Liver (tissue), 10 donors: ENCODE measurements at places on chromosomes 12 and 14.

DNA sequence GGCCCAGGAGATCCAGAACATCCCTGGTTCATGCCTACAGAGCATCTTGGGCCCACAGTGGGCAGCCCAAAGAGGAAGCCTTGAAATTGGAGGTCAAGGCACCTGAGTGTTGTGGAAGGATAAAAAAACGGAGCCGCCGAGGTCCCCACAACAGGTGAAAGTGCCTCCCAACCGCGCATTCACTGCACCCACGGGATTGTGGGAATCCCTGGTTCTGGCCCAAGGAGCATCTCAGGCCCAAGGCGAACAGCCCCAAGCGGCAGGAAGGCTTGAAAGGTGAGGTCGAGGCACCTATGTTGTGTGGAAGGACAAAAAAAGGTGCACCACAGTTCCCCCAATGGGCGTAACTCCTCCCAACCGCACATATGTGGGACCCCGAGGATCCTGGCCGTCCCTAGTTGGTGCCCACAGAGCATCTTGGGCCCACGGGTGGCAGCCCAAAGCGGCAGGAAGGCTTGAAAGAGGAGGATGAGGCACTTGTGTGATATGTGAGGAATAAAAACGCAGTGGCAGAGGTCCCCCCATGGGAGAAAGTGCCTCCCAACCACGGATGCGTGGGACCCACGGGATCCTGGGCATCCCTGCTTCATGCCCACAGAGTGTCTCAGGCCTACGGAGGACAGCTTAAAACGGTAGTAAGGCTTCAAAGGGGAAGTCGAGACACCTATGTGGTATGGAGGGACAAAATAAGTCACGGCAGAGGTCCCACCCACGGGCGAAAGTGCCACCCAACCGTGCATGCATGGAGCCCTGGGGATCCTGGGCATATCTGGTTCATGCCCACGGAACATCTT, 583.9 kb downstream of the ALG10 start:
- no peaks in the 10 kb centered on the region for H3K27me3 ChIP-seq
- no peak overlapping the region for H3K4me3 ChIP-seq
- H3K36me3 ChIP-seq: no peaks in the 10 kb centered on the region
- no peaks in the 10 kb centered on the region for H3K4me1 ChIP-seq
- DNase-seq: no peak

GRCh38 chr12:26548227-26548626, 284.8 kb downstream of the ITPR2 start:
- no peak overlapping the region for H3K27ac ChIP-seq
- H3K27me3 ChIP-seq: no peaks in the 10 kb centered on the region
- no peak for DNase-seq
- H3K36me3 ChIP-seq: peaks cover 13% of the 10 kb centered on the region

DNA sequence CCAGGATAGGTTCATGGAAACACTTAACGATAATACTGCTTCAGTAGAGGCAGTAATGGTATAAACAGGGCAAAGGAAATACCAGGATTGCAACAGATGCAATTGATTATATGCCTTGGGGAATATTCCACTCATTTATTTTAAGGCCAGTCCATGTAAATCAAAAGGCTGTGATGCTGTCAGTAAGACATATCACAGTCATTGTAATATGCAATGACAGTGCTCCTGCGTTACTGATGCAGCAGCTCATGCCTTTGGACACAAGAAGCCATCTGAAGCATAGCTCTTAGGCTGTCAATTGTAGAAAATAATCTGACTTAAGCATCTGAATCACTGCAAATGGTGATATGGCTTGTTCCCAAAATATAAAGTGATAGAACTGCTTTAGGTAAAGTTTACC, 674.8 kb downstream of the TMTC2 start:
- H3K4me1 ChIP-seq: no peaks in the 10 kb centered on the region
- no peak overlapping the region for H3K27ac ChIP-seq
- DNase-seq: no peak
- H3K36me3 ChIP-seq: no peaks in the 10 kb centered on the region
- H3K27me3 ChIP-seq: no peaks in the 10 kb centered on the region

DNA sequence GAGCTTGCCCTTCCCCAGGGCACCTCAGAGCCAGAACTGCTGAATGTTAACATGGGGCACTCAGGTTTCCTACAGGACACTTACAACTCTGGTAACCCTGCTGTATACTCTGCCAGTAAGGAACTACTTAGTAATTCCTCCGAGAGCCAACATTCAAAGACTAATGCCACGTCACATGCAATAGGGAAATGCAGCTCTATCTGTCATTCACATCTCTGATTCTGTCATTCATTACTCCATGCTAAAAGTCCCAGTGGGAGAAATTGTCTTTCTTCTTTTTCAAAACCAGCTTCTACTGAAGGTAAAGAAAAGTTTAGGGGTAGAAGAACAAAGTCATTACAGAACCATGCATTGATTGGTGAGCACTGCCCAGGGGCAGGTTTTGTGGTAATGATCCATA, 189.2 kb downstream of the DAD1 start:
- H3K4me3 ChIP-seq: no peak overlapping the region
- no peaks in the 10 kb centered on the region for H3K4me1 ChIP-seq
- no peak for DNase-seq
- no peak overlapping the region for H3K27ac ChIP-seq

DNA sequence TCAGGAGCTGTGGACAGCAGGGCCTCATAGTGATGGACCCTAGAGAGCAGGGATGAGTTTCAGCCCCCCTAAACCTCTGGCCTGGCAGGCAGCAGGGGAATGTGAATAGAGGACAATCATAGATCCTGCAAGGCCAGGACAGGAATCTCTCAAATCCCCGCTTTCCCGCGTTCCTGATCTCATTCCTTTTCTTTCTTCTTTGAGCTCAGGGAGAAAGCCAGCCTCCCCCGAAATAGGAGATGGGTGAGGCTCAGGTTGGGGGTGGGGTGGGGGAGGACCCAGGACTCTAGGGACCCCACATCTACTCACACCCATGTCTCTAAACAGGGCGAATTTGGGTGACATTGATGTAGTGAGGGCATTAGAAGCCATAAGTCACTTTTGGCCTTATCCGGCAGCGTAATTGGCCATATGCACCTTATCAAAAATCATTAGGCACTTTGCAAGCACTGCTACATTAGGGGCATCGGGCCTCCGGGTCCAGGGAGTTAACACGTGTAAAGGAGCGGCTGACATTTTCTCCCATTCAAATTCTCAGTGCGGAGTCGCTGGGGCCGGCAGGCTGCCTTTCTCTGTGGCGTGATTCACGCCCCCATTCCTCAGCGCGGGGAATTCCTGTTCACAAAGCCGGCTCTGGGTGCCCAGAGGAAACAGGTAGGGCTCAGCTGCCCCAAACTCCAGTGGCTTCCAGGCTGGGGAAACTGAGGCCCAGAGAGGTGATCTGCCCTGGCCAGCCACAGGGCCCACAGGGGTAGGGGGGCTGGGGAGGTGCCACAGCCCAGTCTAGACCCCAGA, 1.5 kb downstream of the LHX5 start:
- peaks cover 20% of the 10 kb centered on the region for H3K4me1 ChIP-seq
- H3K4me3 ChIP-seq: no peak overlapping the region
- peaks cover 52% of the 10 kb centered on the region for H3K27me3 ChIP-seq
- DNase-seq: no peak

DNA sequence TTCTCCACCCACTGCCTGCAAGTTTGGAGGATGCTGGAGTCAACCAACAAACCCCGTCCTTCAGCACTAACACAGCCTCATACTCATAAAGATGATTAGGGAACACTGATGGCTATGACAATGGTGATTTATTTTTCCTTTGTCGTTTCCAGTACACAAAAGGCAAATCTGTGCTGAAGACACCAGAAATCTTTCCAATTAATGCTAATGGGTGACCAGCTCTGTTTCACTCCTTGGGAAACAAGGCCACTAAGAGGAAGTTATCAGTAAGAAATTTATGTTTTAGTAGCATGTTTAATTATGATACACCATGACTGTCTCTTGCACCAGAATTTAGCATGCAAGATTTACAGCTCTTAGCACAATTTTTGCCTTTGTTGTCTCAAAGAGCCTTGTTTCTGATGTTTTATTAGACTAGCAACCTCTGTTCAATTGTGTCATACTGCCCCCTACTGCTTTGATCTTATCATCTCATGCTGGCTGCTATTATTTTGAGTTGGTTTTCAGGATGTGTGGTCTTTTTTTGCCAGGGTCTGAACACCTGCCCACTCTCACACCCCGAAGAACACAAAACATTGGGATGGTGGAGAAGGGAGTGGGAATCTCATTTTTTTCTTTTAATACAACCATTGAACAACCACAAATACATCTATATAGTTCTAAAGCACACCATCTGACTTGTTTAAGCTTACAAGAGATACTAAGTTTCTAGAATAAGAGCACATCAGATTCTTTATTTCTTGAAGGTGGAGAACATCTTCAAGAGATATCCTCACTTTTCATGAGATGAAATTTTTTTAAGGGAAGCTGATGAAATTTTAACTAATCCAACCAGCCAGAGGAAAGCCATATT, 160.9 kb downstream of the SPTSSA start:
- no peak for DNase-seq
- no peaks in the 10 kb centered on the region for H3K27me3 ChIP-seq
- no peak overlapping the region for H3K27ac ChIP-seq
- no peaks in the 10 kb centered on the region for H3K36me3 ChIP-seq
- no peak overlapping the region for H3K4me3 ChIP-seq
- no peaks in the 10 kb centered on the region for H3K4me1 ChIP-seq

- no peaks in the 10 kb centered on the region for H3K36me3 ChIP-seq
- H3K4me3 ChIP-seq: peak overlapping the region; percentile 52
- peaks cover 10% of the 10 kb centered on the region for H3K4me1 ChIP-seq
- no peak for DNase-seq
- H3K27me3 ChIP-seq: no peaks in the 10 kb centered on the region
Measured at GRCh38 chr12:125981610-125982253, 916.5 kb downstream of the AACS start.

DNA sequence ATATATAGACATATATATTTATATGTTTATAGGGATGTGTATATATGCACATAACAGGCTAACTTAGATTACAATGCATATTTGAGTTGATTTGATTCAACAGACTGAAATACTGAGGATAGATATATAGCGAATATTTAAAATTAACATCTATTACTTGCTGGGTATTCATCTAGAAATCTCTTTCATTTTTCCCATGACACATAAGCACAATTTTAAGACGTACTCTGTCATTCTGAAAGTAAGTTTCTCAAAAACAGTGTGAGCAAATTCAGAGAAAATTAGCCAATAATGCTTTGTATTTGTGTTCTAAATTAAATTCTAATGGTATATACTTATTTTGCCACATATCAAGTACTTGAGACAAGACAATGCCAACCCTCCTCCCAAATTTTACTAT, 907.5 kb upstream of the MDGA2 start:
- no peaks in the 10 kb centered on the region for H3K4me1 ChIP-seq
- no peaks in the 10 kb centered on the region for H3K36me3 ChIP-seq
- H3K27me3 ChIP-seq: no peaks in the 10 kb centered on the region
- no peak overlapping the region for H3K4me3 ChIP-seq
- no peak for DNase-seq

DNA sequence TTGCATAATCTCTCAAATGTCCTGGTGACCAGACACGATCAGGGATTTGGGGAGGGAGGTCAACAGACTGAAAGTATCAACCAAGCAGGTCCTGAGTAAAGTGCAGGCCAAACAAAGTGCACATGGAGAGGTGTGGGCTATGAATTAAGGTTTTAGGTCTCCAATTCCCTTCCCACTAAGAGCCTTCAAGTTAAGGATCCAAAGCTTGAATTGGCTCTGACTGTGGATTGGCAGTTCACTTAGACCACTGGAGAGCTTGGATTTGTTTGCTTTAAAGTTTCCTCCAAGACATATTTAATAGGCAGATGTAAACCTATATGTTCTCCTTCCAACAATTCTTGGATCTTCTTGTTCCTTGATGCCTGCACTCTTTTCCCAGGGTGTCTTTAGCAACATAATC, 129.6 kb upstream of the IGF1 start:
- DNase-seq: no peak
- H3K27me3 ChIP-seq: no peaks in the 10 kb centered on the region
- no peak overlapping the region for H3K4me3 ChIP-seq
- no peaks in the 10 kb centered on the region for H3K4me1 ChIP-seq
- no peak overlapping the region for H3K27ac ChIP-seq

DNA sequence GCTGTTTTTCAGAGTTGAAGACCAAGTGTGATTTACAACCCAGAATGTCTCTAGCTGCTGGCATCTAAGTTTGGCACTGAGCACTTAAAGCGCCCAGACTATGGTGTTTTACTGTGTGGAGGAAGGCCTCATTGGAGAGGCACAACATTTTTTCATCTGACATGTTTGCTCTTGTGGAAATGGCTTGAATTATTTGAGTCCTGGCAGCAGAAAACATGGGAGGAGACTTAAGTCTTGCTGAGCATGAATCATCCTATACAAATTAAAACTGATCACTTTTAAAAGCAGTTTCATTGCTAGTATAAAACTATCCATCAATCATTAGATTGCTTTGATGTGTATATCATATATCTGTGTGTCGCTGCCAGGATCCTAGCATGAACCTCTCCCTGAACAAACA, 85.9 kb upstream of the REP15 start:
- peaks cover 1% of the 10 kb centered on the region for H3K4me1 ChIP-seq
- H3K36me3 ChIP-seq: no peaks in the 10 kb centered on the region
- DNase-seq: no peak
- H3K27ac ChIP-seq: no peak overlapping the region
- H3K4me3 ChIP-seq: no peak overlapping the region

- DNase-seq: no peak
- H3K27me3 ChIP-seq: no peaks in the 10 kb centered on the region
- no peaks in the 10 kb centered on the region for H3K4me1 ChIP-seq
- no peak overlapping the region for H3K4me3 ChIP-seq
- no peak overlapping the region for H3K27ac ChIP-seq
Measured at GRCh38 chr12:14076538-14076937, 95.1 kb upstream of the GRIN2B start.

DNA sequence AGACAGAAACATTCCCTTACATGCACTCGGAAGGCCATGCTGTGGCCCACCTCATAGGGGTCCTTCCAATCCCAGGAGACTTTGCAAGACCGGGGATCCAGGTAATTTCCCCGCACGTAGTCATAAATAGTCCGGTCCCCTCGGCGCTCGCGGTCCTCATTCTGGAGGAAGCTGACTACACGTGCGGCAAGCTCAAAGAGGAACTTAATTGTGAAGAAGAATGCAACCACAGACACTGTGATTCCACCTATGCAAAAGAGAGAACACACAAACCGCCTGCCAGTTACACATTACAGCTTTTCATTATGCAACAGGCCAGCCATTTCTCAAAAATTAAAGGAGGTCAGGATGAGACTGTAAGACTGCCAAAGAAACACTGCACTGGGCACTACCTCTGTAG, 28.4 kb downstream of the AREL1 start:
- H3K4me1 ChIP-seq: no peaks in the 10 kb centered on the region
- H3K27me3 ChIP-seq: no peaks in the 10 kb centered on the region
- no peak overlapping the region for H3K27ac ChIP-seq
- H3K36me3 ChIP-seq: peaks cover 2% of the 10 kb centered on the region
- no peak for DNase-seq
